Small intestine (tissue), 16 donors: ENCODE measurements at places on chromosomes 6 and 20.

- DNase-seq: peak; percentile 11
Observed at GRCh38 chr6:3585320-3585935, 128.6 kb upstream of the SLC22A23 start.

- DNase-seq: no peak
Observed at GRCh38 chr6:11822346-11822745, 43.7 kb upstream of the ADTRP start.

GRCh38 chr6:143743301-143744166 is 65.8 kb downstream of the PHACTR2 start:
- DNase-seq: peak; percentile 49

DNA sequence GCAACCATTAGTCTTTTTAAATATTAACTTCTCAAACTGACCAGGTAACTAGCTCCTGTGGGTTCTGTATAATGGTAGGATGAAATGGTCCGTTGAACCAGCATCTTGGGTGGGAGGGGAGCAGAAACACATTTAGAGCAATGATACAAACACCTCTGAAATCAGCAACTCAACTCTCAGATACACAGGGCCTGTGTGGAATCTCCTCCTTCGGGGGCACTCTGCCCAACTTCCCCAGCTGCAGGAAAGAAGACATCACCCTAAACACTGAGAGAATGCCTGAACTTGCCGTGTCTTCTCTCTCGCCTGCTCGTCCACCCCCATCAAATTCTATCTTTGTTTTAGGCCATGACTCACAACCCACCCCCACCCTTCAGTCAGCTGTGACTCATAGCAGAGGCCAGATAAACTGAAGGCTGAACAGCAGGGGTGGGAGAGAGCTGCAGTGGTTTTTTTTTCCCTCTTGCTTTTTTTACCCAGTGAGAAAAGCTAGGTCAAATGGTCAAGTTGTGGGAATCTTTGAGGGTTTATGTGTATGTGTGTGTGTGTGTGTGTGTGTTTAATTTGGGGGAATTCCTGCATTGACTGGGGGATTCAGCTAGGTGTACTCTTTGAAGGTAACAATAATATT is 593.4 kb upstream of the JAG1 start:
- peak; percentile 65 for DNase-seq

- peak; percentile 31 for DNase-seq
Observed at GRCh38 chr6:160355001-160355400, 6.8 kb downstream of the SLC22A3 start.

- DNase-seq: no peak
Observed at GRCh38 chr20:39775110-39775509, 813.0 kb downstream of the DHX35 start.

DNA sequence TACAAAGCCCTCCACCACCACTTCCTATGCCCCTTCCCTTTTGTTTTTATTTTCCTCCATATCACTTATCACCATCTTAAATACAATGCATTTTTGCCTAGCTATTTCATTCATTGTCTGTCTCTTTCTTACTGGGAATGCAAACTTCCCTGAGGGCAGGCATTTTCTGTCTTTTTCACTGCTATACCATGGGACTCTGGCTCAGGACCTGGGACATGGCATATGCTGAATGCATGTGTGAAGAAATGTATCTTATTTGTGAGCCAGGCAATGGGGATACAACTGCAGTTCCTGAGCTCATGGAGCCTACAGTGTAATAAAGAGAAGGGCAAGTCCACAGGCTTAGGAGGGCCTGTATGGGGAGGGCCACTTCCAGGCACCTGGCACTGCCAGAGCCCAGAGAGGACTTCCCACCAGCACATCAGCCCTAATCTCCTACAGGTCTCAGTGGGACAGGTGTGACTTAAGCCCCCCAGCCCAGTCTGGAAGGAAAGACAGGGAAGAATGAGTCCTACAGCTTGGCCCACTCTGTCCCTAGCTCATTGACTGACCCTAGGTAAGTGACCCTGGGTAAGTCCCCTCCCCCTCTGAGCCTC is 43.2 kb downstream of the TFEB start:
- DNase-seq: no peak

DNA sequence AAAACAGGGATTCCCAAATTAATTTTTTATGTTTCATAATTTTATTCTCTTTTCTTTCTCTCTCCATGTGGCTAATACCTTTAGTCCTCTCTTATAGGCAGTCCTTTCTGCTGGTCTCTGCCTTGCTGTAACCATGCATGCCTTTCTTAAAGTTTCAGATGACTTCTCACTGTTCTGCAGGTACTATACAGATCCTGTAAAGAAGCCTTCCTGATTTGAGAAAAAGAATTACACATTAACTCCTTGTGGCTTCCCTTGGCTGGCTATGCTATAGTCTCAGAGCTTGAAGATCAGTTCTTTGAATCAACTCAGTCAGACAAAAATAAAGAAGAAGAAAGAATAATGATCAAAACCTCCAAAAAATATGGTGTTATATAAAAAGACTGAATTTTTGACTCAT is 7.3 kb upstream of the GPR63 start:
- DNase-seq: no peak
